ENCODE measurements at places on chromosomes 12 and 14. TPM values are rescaled to one million over a fixed set of nuclear protein-coding genes. Genes with fewer than 3 reads are reported as not detected.

- no peak for DNase-seq
- H3K4me1 ChIP-seq: peaks cover 14% of the 10 kb centered on the region
- peaks cover 27% of the 10 kb centered on the region for H3K36me3 ChIP-seq
- no peak overlapping the region for H3K4me3 ChIP-seq
These were observed 265.6 kb upstream of the RGS6 start for GRCh38 chr14:71666571-71667145.

- no peak overlapping the region for H3K4me3 ChIP-seq
- peaks cover 9% of the 10 kb centered on the region for H3K4me1 ChIP-seq
- DNase-seq: no peak
- H3K27me3 ChIP-seq: peaks cover 39% of the 10 kb centered on the region
These were observed 87.1 kb downstream of the FBXL14 start for GRCh38 chr12:1507308-1507707.

- no peak overlapping the region for H3K4me3 ChIP-seq
- H3K4me1 ChIP-seq: no peaks in the 10 kb centered on the region
- no peaks in the 10 kb centered on the region for H3K27me3 ChIP-seq
- no peak for DNase-seq
These were observed 20.3 kb downstream of the CMAS start for GRCh38 chr12:22066310-22066709.

- no peaks in the 10 kb centered on the region for H3K4me1 ChIP-seq
- no peak overlapping the region for H3K4me3 ChIP-seq
- H3K36me3 ChIP-seq: no peaks in the 10 kb centered on the region
- H3K27ac ChIP-seq: no peak overlapping the region
These were observed 69.3 kb downstream of the RBM19 start for GRCh38 chr12:113896841-113897240.

GRCh38 chr12:127909041-127909440 lies 357.9 kb upstream of the TMEM132C start:
- no peaks in the 10 kb centered on the region for H3K4me1 ChIP-seq
- H3K4me3 ChIP-seq: no peak overlapping the region
- no peak for DNase-seq
- H3K27ac ChIP-seq: no peak overlapping the region
- H3K27me3 ChIP-seq: no peaks in the 10 kb centered on the region
- H3K36me3 ChIP-seq: no peaks in the 10 kb centered on the region

DNA sequence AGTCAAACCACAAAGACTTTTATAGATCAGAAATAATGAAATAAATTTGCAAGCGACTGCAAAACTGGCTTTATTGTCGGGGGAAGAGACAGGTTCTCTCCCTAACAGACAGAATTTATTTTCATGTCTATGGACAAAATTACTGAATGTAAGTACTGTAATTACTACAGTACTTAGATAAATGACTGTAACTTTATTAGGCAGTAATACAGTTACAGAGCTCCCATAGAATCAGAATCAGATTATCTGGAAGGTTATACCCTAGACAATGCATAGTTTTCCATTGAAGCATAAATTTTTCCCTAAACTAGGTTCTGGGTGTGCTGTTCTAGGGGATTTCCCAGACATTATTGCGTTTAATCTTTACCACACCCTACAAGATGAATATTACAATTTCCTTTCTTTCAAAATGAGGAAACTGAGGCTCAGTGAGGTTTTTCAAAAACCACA lies 114.2 kb downstream of the C12orf75 start:
- H3K4me3 ChIP-seq: no peak overlapping the region
- H3K36me3 ChIP-seq: no peaks in the 10 kb centered on the region
- H3K4me1 ChIP-seq: no peaks in the 10 kb centered on the region
- peaks cover 30% of the 10 kb centered on the region for H3K27me3 ChIP-seq

- no peaks in the 10 kb centered on the region for H3K27me3 ChIP-seq
- H3K36me3 ChIP-seq: peaks cover 10% of the 10 kb centered on the region
- H3K4me1 ChIP-seq: peaks cover 4% of the 10 kb centered on the region
- H3K27ac ChIP-seq: no peak overlapping the region
- H3K4me3 ChIP-seq: no peak overlapping the region
These were observed 12.8 kb downstream of the TRMT5 start for GRCh38 chr14:60968099-60968498.

GRCh38 chr12:78818487-78818886 lies 46.1 kb upstream of the SYT1 start:
- no peak for DNase-seq
- no peak overlapping the region for H3K4me3 ChIP-seq
- no peaks in the 10 kb centered on the region for H3K4me1 ChIP-seq
- H3K27me3 ChIP-seq: no peaks in the 10 kb centered on the region
- no peak overlapping the region for H3K27ac ChIP-seq

DNA sequence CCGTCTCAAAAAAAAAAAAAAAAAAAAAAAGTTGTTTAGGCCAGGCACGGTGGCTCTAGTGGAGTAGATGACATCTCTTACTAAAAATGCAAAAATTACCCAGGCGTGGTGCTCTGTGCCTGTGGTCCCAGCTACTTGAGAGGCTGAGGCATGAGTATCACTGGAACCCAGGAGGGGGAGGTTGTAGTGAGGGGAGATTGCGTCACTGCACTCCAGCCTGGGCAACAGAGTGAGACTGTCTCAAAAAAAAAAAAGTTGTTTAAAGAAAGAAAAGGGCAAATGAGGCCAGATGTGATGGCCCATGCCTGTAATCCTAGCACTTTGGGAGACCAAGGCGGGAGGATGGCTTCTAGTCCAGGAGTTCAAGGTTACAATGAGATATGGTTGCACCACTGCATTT lies 36.6 kb upstream of the SPPL3 start:
- H3K27me3 ChIP-seq: peaks cover 4% of the 10 kb centered on the region
- DNase-seq: no peak
- peaks cover 6% of the 10 kb centered on the region for H3K4me1 ChIP-seq
- H3K36me3 ChIP-seq: no peaks in the 10 kb centered on the region
- no peak overlapping the region for H3K4me3 ChIP-seq
- no peak overlapping the region for H3K27ac ChIP-seq

DNA sequence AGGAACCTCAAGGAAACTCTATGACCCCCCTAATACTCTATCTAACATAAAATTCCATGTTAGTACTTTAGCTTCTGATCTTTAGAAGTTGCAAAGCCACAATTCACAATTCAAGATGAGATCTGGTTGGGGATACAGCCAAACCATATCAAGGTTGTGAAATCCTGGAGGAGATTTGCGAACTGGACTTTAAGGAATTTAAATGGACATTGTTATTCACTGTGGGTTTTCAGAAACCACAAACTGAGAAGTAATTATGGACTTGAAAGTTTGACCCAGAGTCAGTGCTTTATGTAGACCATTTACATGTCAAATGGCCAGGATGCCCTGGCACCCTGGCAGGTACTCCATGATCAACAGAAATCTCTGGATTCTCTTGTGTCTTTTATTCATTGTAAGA lies 14.2 kb upstream of the CDKL1 start:
- no peaks in the 10 kb centered on the region for H3K27me3 ChIP-seq
- DNase-seq: no peak
- peaks cover 4% of the 10 kb centered on the region for H3K36me3 ChIP-seq
- no peak overlapping the region for H3K4me3 ChIP-seq
- no peak overlapping the region for H3K27ac ChIP-seq

DNA sequence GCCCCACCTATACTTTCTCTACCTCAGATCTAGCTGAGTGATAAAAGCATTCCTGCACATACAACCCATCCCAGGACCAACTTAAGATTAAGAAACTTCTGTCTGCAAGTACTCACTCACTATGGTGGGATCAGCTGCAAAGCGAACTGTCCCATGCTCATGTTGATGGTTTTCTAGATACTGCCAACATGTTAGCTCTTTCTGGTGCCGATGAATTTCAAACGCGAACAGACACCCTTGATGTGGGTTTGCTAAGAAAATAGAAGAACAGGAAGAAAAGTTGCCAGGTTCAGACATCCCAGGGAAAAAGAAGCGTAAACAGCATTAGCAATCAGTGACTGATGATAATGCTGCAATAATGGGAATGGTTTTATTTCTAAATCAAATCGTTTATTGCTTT lies 1.5 kb upstream of the SLC39A2 start:
- H3K36me3 ChIP-seq: peaks cover 36% of the 10 kb centered on the region
- no peaks in the 10 kb centered on the region for H3K27me3 ChIP-seq
- peaks cover 23% of the 10 kb centered on the region for H3K4me1 ChIP-seq
- H3K4me3 ChIP-seq: no peak overlapping the region
- no peak for DNase-seq

DNA sequence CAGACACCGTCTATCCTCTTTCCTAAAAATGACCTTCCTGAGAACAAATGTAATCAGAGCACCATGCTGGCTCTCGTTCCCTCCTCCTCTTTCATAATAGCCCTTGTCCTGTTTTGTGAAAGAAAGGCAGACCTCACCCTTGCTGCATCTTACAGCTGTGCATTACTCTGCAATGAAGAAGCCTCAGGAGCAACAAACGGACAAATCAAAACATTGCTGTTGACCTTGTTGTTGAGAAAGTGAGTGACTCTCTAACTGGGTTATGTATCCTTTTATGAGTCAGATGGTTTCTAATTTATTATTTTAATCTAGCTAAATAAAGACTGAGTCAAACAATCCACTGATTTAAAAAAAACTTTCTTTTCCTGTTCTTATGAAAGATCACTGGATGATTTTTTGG lies 180.9 kb downstream of the RPS29 start:
- no peak for DNase-seq
- H3K36me3 ChIP-seq: no peaks in the 10 kb centered on the region
- H3K27ac ChIP-seq: no peak overlapping the region
- peaks cover 7% of the 10 kb centered on the region for H3K27me3 ChIP-seq
- H3K4me1 ChIP-seq: no peaks in the 10 kb centered on the region

GRCh38 chr12:278046-278445 lies 15.4 kb upstream of the SLC6A13 start:
- H3K27me3 ChIP-seq: no peaks in the 10 kb centered on the region
- DNase-seq: no peak
- peaks cover 2% of the 10 kb centered on the region for H3K4me1 ChIP-seq
- H3K27ac ChIP-seq: no peak overlapping the region
- no peak overlapping the region for H3K4me3 ChIP-seq
- H3K36me3 ChIP-seq: peaks cover 27% of the 10 kb centered on the region

DNA sequence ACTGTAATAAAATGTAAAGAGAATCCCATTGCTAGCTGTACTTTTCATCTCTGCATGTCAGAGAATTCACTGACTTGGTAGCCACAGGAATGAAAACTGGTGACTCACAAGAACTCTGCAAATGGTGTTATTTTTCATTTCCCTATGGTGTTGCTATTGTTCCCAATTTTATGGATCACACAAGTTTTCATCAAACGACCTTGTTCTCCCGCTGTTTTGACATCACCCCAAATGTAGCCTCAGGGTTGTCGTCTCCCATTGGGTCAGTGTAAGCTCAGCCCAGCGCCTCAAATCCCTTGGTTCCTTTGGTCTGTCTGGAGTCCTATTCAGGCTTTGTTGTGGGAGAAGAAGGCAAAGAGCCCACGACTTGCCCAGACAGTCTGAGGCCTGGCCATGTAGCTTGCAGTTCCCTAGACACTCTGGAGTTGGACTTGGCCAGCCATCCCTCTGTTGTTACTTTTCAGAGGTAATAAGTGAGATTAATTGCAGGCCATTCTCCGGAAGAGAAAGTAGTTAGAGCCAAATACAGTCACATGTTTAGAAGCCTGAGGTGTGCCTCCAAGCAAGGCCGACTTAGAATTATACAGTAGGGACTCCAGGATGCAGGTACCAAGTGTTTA lies 159.2 kb downstream of the TGFB3 start:
- H3K27ac ChIP-seq: no peak overlapping the region
- H3K27me3 ChIP-seq: no peaks in the 10 kb centered on the region
- H3K4me1 ChIP-seq: peaks cover 16% of the 10 kb centered on the region
- no peak overlapping the region for H3K4me3 ChIP-seq
- peaks cover 17% of the 10 kb centered on the region for H3K36me3 ChIP-seq

- no peaks in the 10 kb centered on the region for H3K36me3 ChIP-seq
- H3K27me3 ChIP-seq: no peaks in the 10 kb centered on the region
- H3K4me3 ChIP-seq: no peak overlapping the region
- no peaks in the 10 kb centered on the region for H3K4me1 ChIP-seq
- no peak overlapping the region for H3K27ac ChIP-seq
These were observed 94.9 kb downstream of the ALG10B start for GRCh38 chr12:38411426-38411825.

DNA sequence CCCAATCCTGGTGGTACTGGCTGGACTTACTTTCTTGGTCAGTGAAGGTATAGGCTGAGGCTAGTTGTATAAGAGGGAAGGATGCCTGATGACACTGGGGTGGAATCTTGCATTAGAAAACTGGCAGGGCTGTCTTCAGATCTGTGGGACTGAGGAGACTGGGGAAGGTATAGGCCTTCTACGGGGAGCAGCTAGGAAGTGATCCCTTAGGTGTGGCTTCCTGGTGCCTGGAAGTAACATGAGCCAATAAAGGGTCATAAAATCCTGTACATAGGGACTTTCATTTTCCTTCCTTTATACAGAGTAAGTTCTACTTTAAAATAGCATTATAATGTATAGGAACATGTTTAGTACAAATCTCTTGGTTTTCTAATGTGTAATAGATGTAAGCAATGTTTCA lies 716.8 kb downstream of the LRFN5 start:
- no peak overlapping the region for H3K27ac ChIP-seq
- no peak overlapping the region for H3K4me3 ChIP-seq
- H3K27me3 ChIP-seq: no peaks in the 10 kb centered on the region
- no peaks in the 10 kb centered on the region for H3K4me1 ChIP-seq
- H3K36me3 ChIP-seq: no peaks in the 10 kb centered on the region

GRCh38 chr12:47249082-47249481 lies 169.3 kb upstream of the AMIGO2 start:
- H3K27ac ChIP-seq: no peak overlapping the region
- peaks cover 60% of the 10 kb centered on the region for H3K36me3 ChIP-seq
- peaks cover 13% of the 10 kb centered on the region for H3K4me1 ChIP-seq
- no peak for DNase-seq

DNA sequence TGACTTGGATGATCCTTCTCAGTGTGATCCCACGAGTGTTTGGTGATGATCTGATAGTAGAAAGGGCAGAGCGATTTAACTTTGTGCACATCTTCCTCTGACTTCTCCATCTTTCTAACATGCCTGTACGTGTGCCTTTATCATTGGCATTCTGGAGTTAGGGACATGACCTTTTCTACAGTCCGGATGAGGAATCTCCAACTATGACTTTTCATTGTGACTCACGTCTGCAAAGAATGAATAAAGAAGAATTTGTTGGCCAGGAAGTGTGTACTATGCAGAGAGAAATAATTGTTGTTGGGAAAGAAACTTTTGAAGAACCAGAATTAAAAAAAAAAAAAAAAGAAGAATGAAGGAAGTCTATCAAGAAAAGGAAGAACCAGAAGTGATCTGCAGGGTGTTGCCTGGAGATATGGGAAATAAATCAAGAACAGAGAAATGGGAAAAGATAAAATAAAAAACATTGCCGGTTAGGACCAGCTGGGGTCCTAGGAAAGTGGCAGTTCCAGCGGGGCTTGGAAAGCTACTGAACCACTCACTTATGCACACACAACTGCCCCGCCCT lies 25.3 kb downstream of the PPFIBP1 start:
- no peak overlapping the region for H3K27ac ChIP-seq
- H3K4me3 ChIP-seq: no peak overlapping the region
- H3K36me3 ChIP-seq: peaks cover under 1% of the 10 kb centered on the region

The DCAF11 gene
- total RNA-seq: 116 TPM

The ABCD4 gene
- 59.6 TPM for total RNA-seq

The GPR84 gene
- 0.33 TPM for total RNA-seq

The FKBP11 gene
- total RNA-seq: 44.2 TPM

The SERPINA12 gene
- not detected for total RNA-seq

The WIF1 gene
- not detected for total RNA-seq

The ATG2B gene
- total RNA-seq: 18.9 TPM

The ART4 gene
- not detected for total RNA-seq

The TAS2R10 gene
- total RNA-seq: 0.46 TPM

The SLC38A4 gene
- total RNA-seq: not detected
